SHP77 treated with DMSO at 0.1 percent for 48 hours (cell line): ENCODE measurements at places on chromosomes 7 and 10.

DNA sequence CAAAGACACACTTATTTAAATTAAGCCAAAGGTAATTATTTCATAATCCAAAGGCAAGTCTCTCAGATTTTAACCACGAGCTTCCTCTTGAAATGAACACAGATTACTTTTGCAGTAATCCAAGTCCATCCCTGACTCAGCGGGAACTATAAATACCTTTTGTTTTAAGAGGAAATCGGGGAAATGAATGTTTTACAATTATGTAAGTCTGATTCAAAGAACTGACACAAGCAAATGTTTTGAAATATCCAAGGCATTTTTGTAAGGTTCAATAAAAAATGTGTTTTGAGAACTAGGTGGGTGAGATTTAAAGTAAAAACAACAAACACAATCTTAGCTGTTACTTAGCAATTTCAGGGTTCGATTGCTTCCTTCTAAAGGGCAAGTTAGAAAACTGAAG lies 179.8 kb upstream of the ASAH2 start:
- DNase-seq, result no peak

DNA sequence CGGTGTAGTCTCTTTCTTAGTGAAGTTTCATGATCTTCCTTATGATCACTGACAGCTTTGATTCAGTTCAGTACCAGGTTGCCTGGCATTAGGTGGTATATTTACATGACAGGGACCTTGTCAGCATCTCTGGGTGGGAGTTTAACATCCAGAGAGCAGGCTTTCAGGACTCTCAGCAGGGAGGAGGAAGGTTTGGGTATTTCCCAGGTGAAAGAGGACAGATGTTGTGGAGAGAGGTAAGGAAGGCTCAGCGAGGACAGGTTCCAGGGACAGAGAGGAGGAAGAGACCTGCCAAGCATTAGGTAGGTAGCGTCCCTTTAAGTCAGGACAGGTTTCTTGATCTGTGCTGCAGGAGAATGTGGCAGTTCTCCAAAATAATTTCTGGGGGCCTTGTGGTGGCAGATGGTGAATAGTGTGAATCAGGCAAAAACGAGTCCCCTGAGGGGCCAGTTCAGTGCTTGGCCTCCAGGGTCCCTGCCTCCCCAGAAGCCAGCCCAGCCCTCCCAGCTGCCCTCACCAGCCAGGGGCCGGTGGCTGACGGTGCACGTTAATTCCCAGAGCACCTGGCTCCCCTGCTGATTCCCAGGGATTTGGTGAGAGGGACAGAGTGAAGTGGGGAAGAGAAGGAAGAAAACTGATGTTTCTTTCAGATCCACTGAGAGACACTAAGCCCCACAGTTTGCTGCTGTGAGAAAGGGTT lies 82.0 kb downstream of the VWC2 start:
- no peak for DNase-seq

GRCh38 chr7:139853506-139854123 lies 24.6 kb downstream of the TBXAS1 start:
- DNase-seq, result no peak

GRCh38 chr7:99210265-99210970 lies 2.5 kb upstream of the KPNA7 start:
- DNase-seq, result no peak

GRCh38 chr7:16514271-16514670 lies 12.4 kb upstream of the LRRC72 start:
- no peak for DNase-seq

DNA sequence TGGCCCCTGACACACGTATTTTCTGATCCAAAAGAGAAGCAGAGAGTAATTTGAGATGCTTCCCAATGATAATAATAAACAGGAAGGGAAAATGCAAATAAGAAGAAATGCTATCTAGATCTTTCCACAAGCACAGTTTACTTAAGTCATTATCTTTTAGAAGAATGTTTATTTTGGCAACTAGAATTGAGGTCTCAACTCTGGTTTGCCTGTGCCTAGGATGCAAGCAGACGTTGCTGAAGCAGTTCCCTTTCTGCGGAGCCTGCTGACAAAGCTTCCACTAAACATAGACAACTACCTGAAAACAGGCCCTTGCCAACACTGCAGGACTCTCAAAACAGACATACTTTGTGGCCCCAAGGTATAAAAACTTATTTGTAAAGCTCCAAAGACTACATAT lies 315.8 kb upstream of the POM121L12 start:
- no peak for DNase-seq

GRCh38 chr7:128265906-128266300 lies 24.8 kb downstream of the LEP start:
- no peak for DNase-seq

DNA sequence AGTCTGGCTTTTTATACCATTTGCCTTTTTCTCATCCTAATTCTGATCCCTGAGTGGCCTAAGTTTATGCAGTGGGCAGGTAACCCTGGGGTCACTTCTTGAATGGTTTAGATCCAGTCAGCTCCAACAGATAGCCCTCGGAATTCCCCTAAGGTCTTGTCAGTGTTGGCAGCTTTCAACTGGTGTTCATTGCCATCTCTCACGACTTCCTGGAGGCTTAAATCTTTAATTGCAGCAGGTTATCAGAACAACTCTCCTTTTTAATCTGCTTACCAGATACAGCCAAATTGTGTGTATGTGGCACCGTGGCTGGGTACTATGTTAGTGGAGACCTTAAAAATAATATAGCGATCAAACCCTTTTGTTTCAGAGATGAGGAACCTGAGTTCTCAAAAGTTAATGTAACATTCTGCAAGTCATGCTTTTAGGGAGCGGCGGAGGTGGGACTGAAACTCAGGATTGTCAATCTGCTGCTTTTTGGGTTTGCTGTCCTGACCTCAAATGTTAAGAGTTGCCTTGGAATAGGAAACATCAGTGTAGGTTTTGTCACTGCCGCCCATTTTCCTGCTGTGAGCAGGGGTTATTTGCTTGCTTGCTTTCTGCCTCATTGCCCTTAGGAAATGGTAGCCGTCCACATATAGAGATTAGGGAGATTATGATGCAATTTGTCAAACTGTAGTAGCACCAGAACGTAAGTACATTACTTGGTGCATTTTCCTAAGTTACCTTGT lies 818 bp downstream of the DLD start:
- DNase-seq, result no peak

- no peak for DNase-seq
Measured at GRCh38 chr10:25682203-25682851, 251.7 kb upstream of the MYO3A start.
